ENCODE measurements at places on chromosomes 6 and 20.
A peak's percentile ranks its signal among the peaks of the same experiment; 100 is the strongest.

- no peak for DNase-seq
Observed at GRCh38 chr6:98957450-98957849, 9.7 kb upstream of the FBXL4 start.

GRCh38 chr20:38126146-38126921, 38.7 kb downstream of the TGM2 start:
- DNase-seq = no peak

DNA sequence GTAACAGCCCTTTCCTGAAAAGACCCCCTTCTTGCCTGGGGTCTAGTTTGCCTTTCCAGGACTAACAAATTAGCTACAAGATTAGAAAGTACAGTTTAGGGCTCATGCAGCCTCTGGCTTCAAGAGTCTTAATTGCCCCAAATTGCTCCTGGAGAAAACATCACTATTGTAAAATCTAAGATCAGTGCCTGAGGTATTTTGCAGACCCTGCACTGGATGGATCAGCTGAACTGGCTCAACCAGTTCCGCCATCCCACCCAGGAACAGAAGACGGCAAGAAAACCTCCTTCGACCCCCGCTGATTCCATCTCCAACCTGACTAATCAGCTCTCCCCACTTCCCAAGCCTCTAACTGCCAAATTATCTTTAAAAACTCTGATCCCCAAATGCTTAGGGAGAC, 236.5 kb upstream of the KCNG1 start:
- DNase-seq = no peak

DNA sequence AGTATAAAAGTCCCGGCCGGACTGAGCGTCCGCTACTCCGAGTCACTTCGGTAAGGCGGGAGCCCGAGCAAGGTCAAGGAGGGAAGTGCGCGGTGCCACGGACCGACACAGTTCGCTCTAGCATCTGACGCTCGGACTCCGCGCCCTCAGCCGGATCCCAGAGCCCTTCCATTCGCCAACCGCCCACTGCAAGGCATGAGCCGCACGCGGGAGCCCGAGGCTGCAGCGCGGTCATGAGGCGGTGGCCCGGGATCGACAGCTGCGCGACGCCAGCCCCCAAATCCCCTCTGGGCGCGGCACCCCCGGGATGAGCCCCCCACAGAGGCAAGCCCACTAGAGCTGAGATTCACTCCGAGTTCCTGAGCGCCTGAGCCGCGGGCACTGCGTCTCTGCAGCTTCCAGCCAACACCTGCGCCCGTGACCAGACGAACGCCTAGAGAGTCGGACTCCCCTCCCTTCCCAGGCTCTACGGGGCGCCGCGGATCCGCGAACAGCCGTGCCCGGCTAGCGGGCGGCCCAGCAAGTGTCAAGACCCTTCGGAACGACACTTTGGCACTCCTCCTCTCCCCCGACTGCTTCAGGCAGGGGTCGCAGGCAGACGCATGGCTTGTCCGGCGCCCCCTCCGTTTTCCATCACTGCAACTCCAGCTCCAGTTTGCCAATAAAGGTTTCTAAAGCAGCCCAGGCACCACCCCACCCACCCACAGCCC, 725 bp upstream of the ISM1 start:
- DNase-seq = peak; percentile 53

DNA sequence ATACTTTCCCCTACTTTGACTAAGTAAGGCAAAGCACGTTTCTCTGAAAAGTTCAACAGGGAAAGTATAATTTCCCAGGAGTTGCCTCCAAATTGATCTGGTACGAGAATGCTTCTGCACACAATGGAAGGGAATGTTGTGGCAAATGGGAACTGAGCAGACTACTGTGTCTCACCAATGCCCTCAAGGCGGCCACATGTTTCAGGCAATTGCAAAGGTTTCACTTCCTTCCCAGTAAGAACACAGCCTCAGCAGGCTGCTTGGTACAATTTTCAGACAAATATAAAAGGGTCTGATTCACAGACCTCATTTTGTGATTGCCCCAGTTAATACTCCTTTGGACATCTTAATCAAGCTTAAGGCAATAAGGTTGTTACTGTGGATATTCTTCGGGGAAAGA, 71.2 kb downstream of the KIAA0319 start:
- DNase-seq = no peak

GRCh38 chr6:40344566-40345167, 242.5 kb downstream of the LRFN2 start:
- DNase-seq = no peak
